Chondrocyte (in vitro differentiated cells): ENCODE measurements at places on chromosomes 7 and 10.

- DNase-seq, result no peak
Measured at GRCh38 chr7:92875719-92876118, 39.3 kb upstream of the CDK6 start.

GRCh38 chr10:69772933-69773704, 28.6 kb upstream of the COL13A1 start:
- no peak for DNase-seq

DNA sequence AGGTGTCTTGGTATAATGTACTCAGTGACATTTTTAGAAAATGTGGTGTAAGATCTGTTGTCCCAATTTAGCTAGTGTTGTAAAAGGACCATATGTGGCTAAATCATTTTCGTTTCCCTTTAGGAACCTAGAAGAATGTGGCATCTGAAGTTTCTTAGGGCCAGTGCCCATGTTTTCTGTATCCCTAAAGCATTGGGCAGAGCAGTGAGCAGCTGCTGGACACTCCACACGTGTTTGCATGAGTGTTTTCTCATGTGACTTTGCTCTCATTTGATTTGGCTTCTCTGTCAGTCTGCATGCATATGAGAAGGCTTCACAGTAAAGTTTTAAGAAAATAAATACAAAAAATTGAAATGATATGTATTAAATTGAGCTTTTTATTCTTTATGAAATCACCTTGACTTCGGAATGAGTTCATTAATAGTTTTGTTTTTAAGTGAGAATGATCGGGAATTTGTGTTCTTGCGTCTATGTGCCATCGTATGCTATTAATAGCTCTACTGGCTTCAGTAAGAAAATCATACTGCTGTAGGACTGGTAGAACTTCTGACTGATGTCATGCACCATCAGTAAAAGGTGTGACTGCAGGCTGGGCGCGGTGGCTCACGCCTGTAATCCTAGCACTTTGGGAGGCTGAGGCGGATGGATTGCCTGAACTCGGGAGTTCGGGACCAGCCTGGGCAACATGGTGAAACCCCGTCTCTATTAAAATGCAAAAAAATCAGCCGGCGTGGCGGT, 61.3 kb downstream of the RBM33 start:
- no peak for DNase-seq

DNA sequence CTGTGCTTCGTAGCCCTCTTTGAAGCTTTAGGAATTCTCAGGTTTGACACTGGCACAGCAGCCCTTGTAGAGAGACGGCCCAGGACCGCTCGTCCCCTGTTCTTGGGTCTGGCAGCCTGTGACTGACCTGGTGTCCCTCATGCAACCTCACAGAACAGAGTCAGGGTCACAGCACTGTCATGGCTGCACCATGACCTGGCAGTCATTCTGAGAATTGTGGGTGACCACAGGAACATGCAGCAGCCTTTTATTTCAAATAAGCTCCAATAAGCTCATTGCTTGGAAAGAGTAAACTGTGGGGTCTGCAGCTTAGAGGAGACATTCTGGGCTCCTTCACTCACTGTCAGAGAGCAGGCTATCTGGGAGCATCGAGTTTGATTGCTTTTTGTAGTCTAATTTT, 42.5 kb downstream of the MYO1G start:
- no peak for DNase-seq

DNA sequence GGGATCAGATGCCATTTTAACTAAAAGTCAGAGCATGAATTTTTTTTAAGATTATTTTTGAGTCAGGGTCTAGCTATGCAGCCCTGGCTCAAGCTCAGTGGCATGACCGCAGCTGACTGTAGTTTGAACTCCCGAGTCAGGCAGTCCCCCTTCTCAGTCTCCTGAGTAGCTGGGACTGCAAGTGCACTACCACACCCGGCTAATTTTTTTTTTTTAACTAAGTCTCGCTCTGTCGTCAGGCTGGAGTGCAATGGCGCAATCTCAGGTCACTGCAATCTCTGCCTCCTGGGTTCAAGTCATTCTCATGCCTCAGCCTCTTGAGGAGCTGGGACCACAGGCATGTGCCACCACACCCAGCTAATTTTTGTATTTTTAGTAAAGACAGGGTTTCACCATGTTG, 7.8 kb downstream of the TAS2R41 start:
- no peak for DNase-seq

DNA sequence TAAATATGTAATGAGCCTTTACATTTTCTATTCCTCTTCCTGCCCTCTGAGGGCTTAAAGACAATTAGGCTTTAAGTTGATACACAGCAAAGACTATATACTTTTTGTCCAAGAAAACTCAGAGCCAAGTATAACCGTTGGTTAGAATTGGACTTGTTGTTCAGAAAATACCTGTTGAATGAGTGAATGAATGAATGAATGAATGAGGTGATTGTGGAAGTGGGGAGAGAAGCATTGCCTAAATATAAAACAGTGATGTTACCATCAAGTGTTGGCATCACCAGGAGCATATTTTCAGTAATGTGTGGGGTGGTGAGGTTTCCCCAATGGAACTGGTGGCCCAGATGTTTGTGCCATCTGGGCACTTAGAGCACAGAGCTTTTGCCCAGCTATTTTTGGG, 106.9 kb downstream of the AOAH start:
- no peak for DNase-seq

DNA sequence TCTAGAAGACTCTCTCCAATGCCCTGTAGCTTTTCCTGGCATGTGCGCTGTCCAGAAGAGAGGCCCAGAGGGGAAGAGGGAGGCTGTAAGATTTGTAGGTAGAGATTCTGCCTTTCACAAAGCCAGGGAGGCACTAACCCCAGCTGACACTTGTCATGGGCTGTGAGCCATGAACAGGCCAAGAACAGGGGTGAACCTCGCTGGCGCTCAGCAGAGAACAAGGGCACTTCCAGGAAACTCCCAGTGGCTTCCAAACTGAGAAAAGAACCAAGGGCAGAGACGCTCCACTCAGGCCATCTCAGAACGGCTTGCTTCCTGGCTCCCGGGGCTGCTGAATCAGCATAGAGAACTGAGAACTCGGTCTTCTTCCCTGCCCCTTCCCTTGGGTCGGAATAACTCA, 257.8 kb upstream of the ZNF32 start:
- DNase-seq, result no peak

GRCh38 chr7:45983720-45984255, 62.7 kb upstream of the IGFBP3 start:
- no peak for DNase-seq

GRCh38 chr7:64807731-64808365, 13.6 kb downstream of the ZNF138 start:
- DNase-seq, result no peak

DNA sequence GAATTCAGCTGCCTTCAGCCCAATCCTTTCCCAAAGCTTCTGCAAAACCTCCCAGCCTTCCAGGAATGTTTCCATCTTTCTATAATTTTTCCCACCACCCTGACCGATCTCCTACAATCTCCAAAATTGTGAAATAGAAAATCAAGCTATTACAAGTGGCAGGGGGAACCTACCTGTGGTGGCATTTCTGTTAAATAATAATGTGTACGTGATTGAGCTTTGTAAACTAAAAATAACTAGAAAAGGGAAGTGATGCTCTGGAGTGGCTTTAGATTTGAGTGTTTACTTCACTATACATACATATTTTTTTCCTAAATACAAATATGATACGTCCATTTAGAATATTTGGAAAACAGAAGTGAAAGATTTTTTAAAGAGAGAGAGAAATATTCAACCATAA, 593.6 kb downstream of the GRM8 start:
- no peak for DNase-seq

DNA sequence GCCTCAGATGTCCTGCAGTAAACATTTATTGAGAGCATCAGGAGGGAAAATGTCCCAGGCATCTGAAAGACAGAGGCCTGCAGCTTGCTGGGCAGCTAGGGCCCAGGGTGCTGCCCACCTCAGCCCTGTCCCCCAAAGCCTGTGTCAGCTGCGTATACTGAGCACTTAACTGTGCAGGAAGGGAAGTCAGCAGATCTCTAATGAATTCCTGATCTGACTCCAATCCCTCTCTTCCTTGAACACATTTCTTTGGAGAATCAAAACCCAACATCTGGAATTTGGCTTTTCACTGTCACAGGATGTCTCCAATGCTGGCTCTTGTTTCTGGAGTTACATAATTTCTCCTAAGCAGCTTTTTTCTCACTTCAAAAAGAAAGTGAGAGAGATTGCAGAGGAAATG, 364.7 kb upstream of the NFE2L3 start:
- no peak for DNase-seq

DNA sequence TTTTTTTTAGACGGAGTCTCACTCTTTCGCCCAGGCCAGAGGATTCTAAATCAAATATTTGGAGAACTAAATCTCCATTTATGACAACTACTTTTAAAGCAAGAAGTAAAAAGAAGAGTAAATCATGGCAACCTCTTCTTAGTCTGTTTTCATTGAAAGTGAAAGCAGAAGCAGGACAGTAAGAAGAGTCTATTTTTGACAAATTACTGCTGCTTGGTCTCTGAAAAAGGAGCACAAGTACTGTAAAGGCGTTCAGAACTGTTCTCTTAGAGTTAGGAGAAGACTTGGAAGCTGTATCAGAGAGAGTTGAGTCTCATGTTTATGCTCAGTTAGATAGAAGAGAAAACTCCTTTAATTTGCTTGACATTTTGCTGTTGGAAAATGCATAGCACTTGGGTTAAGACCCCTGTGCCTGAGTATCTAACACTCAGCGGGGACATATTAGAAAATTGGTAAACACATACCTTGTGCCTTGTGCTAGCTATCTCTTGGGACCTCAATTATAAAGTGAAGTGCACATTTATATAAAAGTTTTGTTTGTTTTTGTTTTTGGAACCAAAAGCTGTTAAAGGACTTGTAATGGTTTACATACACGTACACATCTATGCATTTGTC, 433.0 kb downstream of the ANKRD7 start:
- no peak for DNase-seq

DNA sequence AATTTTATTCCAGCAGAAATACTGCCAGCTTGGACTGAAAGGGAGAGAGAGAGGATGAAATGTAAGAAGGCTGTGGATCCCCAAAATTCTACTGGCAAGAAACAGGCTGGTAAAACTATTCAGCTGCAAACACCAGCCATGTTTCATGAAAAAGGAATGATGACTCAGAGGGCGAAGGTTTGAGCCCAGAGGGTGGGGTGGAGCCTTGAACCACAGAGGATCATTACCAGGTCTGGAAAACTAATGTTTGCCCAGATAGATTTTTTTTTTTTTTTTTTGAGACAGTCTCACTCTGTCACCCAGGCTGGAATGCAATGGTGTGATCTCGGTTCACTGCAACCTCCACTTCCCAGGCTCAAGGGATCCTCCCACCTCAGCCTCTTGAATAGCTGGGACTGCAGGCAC, 41.7 kb upstream of the NRF1 start:
- no peak for DNase-seq

- no peak for DNase-seq
Measured at GRCh38 chr10:21401196-21401595, 124.3 kb downstream of the SKIDA1 start.

GRCh38 chr7:29641651-29642050, 78.0 kb downstream of the PRR15 start:
- DNase-seq, result no peak

DNA sequence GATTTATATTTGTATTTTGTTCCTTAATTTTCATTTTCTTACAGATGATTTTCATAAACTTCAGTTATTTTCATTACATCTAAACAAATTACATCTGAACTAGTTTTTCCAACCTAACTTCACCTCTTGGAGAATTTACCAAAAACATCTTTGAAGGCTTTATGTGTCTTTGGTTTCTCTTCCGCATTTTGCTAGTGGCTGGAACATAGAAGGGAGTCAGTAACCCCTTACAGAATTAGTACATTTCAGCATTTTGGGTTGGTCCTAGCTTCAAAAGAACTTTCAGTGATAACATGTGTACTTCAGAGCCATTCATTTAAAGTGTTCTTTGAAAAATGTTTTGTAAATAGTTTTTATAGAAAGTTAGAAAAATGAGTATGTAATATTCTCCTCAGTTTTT, 169.8 kb upstream of the MTPN start:
- no peak for DNase-seq

GRCh38 chr10:130934293-130935127, 377.0 kb downstream of the TCERG1L start:
- DNase-seq, result no peak

- DNase-seq, result no peak
Measured at GRCh38 chr10:341081-341740, 206.0 kb downstream of the ZMYND11 start.

GRCh38 chr10:55734112-55734511, 626.9 kb downstream of the ZWINT start:
- DNase-seq, result no peak

GRCh38 chr10:76086761-76087639, 655.6 kb downstream of the LRMDA start:
- no peak for DNase-seq

GRCh38 chr10:85608706-85609105, 757.9 kb downstream of the GRID1 start:
- no peak for DNase-seq

DNA sequence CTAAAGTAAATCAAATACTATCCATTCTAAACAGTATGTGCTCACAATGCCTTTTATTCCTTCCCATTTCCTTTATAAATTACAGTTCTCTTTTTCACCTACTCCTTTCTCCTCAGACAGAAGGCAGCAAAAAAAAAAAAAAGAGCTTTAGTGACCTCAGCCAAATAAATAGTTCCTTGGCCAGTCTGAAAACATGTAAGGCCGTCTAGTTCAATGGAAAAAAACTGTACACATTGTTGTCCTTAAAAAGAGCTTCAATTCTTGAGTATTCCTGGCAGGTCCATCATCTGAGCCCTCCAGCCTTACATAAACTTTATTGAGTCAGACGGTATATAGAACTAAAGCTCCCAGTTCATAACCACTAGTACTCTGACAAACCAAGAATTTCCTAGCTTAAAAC, 185.4 kb downstream of the CACNA2D1 start:
- DNase-seq, result no peak

- no peak for DNase-seq
Measured at GRCh38 chr7:83290211-83290610, 127.5 kb upstream of the PCLO start.

DNA sequence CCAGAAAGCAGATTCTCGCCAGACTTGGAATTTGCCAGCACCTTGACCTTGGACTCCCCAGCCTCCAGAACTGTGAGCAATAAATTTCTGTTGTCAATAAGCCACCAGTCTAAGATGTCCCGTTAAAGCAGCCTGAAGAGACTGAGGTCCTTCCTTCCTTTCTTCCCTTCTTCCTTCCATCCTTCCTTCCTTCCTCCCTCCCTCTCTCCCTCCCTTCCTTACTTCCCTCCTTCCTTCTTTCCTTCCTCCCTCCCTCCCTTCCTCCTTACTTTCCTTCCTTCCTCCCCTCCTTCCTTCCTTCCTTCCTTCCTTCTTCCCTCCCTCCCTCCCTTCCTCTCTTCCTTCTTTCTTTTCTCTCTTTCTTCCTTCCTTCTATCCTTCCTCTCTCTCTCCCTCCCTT, 66.4 kb downstream of the NPTX2 start:
- no peak for DNase-seq

- no peak for DNase-seq
Measured at GRCh38 chr7:138575897-138576428, 115.9 kb downstream of the TRIM24 start.
